ENCODE measurements at places on chromosomes 6 and 20.

- no peak for DNase-seq
Measured at GRCh38 chr6:139194740-139195139, 59.9 kb downstream of the HECA start.

- no peak for DNase-seq
Measured at GRCh38 chr6:16480763-16481560, 242.6 kb downstream of the GMPR start.

DNA sequence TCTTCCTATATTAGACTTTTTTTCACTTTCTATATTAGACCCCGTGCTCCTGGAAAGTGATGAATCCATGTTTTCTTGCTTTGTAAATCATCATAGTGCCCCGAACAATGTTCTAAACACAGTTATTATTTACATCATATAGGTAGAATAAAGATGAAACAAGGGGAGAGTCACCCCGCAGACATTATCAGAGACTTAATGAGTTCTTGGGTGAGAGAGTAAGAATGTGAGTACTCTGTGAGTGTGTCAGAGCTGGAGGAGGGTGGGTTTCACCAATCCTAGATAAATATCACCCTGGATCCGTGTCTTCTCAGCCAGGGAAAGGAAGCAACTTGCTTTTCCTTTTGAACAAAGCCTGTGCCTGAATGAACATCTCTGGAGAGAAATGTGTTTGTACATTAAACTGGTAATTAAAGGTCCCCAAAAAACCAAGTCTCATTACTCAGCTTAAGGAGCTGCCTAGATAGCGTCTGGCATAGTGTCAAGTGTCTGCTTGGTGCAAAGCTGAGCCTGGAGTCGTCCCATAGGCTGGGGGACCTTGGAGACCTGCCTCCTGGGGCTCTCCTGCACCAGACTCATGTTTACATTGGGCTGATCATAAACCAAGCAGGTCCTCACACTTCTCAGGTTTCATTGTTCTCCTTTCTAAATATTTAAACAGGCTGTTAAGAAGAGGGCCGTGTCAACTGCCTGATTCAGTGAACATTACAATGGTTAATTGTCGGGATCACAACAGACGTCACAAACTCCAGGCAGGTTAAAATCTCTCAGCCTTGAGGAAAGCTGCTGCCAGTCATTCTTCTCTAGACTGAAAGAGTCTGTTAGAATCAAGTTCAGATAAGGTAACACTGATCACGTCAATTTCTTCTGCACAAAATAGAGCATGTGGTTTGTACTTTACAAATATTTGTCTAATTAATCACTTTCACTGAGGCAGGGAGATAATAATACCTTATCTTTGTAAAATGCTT lies 179.7 kb upstream of the MYLIP start:
- DNase-seq, result no peak

GRCh38 chr6:53639520-53639919 lies 26.0 kb downstream of the KLHL31 start:
- DNase-seq, result no peak

- no peak for DNase-seq
Measured at GRCh38 chr6:159097256-159097655, 52.5 kb upstream of the TAGAP start.

GRCh38 chr6:144036835-144037195 lies 28.8 kb upstream of the PLAGL1 start:
- no peak for DNase-seq

- no peak for DNase-seq
Measured at GRCh38 chr6:11714116-11714797, 64.3 kb downstream of the ADTRP start.

DNA sequence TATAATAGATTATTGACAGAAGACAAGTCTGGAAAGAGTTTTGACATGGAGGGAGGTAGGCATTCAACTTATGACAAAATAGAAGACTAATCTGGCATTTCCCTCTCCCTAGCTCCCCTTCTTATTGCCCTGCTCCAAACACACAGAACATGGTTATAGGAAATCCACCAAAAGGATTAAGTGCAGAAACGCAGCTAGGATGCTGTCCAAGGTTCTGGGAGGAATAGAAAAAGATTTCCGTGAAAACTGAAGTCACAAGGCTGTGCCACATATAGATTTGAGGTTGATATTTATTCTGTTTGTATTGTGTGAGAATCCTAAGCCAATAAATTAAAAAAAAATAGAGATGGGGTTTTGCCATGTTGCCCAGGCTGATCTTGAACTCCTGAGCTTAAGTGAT lies 107.9 kb upstream of the MAP3K7 start:
- DNase-seq, result no peak

DNA sequence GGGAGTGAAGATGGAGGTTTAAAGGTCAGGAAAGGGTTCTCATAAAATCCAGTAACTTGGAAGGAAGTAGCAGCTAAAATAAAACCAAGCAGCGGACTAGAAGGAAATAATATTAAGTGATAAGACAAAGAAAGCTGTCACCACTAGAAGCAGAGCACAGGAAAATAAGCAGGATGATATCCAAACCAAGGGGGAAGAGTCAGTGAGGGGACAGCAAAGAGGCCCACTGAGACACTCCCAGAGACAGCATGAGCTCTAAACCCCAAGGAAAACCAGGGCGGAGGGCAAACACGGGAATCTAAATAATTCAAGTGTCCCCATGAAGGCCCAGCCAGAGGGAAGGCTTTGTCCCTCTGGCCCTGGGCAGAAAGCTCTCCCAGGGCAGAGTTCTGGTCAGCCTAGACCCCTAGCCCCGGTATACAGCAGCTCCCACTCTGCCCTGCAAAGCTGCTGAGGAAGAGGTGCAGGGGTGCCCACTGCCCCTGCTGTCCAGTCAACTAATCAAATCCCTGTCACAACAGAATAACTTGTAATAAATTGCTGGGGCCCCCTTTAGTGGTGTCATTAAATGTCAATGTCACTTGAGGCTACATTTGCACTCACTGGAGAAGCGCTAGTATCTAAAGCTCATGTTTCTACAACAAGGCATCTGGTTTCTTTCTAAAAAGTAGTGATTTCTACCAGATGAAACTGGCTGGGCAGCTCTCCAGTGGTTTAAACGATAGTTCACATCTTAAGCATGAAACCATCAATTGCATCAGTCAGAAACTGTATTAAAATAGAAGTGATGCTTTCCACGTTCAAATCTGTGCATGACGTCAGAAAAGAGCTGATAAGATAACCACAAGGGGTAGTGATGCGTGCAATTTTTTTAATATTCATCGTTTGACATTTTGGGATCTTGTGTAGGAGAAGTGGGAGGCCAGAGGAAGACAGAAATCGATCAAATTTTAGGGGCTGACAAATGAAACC lies 13.6 kb downstream of the PDE10A start:
- DNase-seq, result no peak

- DNase-seq, result no peak
Measured at GRCh38 chr6:39555136-39555535, 170.1 kb downstream of the KIF6 start.

- no peak for DNase-seq
Measured at GRCh38 chr20:50367104-50367674, 143.0 kb upstream of the PTPN1 start.

- no peak for DNase-seq
Measured at GRCh38 chr20:6908673-6909072, 141.2 kb downstream of the BMP2 start.

DNA sequence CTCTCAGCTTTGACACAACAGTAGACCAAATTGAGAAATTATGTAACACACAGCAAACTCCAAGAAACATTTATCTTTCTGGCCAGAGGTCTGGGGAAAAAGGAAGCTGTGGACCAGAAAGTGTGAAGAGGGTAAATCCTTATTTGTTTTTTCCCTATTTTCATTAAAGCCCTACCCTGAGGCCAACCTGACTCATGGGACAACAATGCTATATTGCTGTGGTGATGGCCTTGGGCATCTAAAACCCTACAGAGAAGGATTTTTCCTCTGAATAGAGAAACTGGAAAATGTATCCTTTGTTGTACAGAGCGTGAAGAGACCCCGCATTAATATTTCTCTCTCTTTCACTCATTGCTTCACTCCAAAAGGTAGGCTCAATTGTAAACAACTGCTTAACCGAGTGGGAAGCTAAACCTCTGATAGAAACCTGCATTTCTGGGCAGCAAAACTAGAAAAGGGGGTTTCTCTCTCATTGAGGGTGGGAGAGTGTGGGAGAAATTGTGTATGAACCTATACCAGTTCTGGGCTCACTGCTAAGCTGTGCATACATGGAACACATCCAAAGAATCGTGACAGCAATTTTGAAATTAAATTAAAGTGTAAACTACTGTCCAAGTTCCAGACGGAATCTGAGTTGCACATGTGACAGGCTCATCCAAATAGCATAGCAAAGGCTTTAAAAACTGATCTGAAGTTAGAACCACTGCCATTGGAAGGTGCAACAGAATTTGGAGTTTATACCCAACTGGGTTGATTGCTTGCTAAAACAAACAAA lies 175.5 kb downstream of the CLVS2 start:
- DNase-seq, result no peak

DNA sequence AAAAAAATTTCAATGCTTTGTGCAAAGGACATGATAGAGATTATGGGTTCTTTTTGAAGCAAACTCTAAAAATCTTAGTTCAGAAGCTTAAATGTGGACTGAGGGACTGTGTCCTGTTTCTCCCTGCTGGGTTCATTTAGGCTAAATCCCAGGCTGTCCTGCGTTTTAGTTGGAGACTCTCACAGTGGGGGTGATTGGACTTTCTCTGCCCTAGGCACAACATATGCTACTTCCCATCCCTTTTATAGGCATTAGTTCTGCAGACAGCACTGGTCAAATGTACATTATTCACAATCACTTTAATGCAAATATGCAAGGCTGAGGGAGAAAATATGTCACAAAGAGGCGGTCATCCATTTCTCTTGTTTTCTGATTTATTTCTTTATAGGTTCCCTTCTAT lies 71.3 kb downstream of the TFAP2B start:
- DNase-seq, result no peak

DNA sequence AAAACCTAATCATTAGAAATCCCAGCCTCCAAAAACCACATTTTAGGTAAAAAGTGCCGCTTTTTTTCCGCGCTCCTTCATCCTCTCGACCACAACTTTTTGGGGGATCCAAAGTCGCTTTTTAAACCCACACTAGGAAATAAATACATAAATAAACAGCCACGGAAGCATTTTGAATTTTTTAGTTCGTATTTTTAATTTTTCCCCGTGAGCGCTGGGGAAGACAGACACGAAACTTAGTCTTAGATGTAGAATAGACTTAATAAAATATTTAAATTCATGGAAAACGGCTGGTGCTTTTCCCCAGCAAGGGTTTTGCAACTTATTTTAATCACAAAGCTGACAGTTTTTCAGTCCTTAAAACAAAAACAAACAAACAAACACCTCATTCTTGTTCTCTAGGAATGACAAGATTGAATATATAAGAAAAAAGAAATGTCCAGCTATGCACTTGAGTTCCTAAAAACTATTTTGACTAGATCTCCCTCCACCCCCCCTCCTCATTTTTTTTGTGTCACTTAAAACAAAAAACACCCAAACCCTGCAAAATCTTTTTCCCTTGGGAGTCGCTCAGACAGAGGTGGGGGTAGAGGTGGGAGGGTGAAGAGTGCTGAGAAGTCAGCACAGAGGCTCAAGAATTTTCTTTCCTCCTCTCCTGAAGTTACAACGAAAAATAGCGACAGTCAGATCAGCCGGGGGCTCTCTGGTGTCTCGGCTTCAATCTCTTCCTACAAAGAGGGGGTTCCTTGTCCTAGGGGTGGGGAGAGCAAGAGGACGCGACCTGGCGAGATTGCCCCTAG lies 43.4 kb upstream of the SUPT3H start:
- no peak for DNase-seq

GRCh38 chr6:106192824-106193223 lies 106.7 kb downstream of the PRDM1 start:
- no peak for DNase-seq

GRCh38 chr6:93523365-93523764 lies 104.0 kb upstream of the EPHA7 start:
- no peak for DNase-seq

DNA sequence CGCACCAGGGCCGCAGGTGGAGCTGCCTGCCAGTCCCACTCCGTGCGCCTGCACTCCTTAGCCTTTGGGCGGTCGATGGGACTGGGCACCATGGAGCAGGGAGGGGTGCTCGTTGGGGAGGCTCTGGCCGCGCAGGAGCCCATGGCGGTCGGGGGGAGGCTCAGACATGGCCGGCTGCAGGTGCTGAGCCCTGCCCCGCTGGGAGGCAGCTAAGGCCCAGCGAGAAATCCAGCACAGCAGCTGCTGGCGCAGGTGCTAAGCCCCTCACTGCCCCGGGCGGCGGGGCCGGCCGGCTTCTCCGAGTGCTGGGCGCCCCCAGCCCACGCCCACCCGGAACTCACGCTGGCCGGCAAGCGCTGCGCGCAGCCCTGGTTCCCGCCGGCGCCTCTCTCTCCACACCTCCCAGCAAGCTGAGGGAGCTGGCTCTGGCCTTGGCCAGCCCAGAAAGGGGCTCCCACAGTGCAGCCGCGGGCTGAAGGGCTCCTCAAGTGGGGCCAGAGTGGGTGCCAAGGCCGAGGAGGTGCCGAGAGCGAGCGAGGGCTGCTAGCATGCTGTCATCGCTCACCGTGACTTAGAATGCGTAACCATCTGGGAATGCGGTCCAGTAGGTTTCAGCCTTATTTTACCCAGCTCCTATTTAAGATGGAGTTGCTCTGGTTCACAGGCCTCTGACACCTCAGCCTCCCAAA lies 77.3 kb downstream of the C6orf52 start:
- DNase-seq, result no peak

- DNase-seq, result no peak
Measured at GRCh38 chr6:75619230-75619899, 17.7 kb downstream of the SENP6 start.

DNA sequence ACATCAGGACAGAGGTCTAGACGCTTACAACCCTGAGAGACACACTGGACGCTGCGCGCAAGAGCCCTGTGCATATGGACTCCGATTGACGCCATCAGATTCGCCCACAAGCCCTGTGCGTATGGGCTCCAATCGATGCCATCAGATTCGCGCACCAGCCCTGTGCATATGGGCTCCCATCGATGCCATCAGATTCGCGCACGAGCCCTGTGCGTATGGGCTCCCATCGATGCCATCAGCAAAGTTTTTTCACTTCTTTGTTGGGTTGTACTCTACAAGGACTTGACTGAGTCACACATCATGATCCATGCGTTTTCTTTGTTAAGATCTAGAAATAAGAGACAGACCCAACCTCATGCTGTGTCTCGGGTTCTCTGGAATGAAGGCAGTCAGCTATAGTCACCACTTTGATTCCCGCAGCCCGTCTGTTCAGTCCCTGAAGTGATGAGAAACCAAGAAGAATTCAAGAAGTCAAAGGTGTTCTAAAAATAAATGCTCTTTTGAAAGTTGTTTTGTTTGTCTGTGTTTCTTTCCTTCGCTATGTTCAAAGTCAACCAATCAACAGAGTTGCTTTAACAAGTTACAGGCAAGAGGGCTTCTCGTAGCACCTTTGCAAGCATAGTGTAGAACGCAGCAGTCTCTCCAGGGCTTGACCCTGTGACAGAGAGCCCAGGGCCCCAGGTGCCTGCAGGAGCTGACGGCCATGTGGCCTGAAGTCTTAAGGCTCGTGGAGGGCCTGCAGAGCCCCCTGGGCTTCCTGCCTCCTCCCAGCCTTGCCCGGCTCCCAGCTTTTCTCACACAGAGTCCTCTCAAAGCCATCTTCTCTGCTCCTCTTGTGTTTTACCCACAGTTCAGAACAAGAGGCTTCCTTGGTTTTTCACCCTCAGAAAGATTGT lies 7.9 kb downstream of the RPS6KA2 start:
- DNase-seq, result no peak

GRCh38 chr20:8218861-8219260 lies 86.8 kb downstream of the PLCB1 start:
- DNase-seq, result no peak

All from stimulated activated CD8-positive, alpha-beta memory T cell treated with anti-CD3 and anti-CD28 coated beads, Interleukin-15, amount 100 ng/mL, for 24 hours (primary cell).